ENCODE measurements at places on chromosomes 5 and 9.
A peak's percentile ranks its signal among the peaks of the same experiment; 100 is the strongest.

DNA sequence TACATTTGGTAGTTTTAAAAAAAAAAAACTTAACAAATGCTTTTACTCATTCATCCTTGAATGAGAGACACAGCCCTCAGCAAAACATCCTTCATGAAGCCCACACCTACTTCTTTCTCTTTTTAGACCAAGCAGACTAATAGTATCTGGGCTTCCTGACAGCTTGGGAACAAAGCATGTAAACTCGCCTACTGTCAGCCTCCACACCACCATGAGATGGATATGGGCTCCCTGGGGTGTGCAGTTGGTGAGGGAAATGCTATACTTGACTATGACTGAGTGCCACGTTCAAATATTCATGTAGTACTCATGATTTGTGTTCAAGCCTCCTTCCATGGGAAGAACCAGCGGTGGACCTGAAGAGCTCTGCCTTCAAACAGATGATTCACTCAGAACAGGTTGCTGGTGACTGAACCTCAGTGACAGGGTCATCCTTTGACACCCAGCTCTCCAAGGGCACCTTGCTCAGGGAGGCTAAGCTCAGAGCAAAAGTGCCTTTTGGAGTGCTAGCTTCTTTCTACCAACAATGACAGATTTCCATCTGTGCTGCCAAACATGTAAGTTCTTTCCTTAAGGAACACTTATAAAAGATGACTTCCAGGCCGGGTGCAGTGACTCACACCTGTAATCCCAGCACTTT is 36.8 kb downstream of the SLC22A5 start:
- no peak overlapping the region for H3K27ac ChIP-seq
- DNase-seq = peak; percentile 72
- no peak overlapping the region for H3K4me3 ChIP-seq
- H3K4me1 ChIP-seq = peaks cover 21% of the 10 kb centered on the region
- H3K27me3 ChIP-seq = no peaks in the 10 kb centered on the region

DNA sequence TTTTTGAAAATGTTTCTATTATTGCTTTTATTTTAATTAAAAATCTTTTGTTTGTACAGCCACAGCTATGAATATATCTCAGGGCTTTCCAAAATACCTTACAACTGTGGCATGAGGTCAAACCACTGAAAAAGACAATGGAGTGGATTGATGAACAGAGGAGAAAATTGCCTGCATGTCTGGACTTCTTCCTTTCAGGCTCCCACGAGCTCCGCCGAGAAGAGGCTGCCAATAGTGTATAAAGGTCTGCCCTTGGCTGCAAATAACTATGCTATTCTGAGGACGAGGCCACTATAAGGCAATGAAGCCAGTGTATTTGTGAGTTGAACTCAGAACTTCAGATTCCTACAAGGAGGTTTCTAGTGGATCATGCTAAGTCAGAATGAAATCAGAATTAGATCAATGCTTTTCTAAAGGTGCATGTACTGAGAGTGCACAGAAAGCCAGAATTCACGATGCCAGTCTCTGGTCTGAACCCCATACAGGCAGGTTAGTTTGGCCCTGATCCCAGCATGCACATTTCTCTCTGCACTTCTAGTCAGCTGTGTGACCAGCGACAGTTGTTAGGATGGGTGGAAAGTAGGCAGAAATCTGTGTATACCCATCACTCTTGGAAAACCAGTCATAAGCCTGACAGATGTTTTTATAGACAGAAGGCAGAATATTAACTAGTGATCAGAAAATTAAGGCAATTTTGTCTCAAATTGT is 42.7 kb upstream of the PLPP1 start:
- peak overlapping the region; percentile 34 for H3K27ac ChIP-seq
- DNase-seq = peak; percentile 75
- H3K27me3 ChIP-seq = no peaks in the 10 kb centered on the region

DNA sequence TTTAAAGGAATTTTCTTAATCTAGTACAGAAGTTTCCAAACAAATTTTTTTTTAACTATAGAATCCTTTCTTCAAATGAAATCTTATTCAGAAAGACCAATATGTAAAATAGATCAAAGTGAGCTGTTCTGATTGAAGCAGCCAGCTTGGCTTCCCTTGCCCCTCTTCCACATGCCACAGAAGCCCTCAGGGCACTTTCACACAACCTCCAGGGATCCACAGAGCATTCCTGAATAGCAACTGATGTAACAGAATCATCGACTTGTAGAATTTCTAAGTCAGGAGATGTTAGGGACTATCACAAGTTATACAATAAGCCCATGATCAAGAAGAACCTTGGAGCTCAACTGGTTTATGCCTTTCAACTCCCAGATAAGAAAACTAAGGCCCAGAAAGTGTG is 427.8 kb upstream of the C9orf72 start:
- H3K27me3 ChIP-seq = no peaks in the 10 kb centered on the region
- H3K4me1 ChIP-seq = no peaks in the 10 kb centered on the region
- no peak overlapping the region for H3K27ac ChIP-seq
- no peaks in the 10 kb centered on the region for H3K36me3 ChIP-seq
- no peak overlapping the region for H3K4me3 ChIP-seq

DNA sequence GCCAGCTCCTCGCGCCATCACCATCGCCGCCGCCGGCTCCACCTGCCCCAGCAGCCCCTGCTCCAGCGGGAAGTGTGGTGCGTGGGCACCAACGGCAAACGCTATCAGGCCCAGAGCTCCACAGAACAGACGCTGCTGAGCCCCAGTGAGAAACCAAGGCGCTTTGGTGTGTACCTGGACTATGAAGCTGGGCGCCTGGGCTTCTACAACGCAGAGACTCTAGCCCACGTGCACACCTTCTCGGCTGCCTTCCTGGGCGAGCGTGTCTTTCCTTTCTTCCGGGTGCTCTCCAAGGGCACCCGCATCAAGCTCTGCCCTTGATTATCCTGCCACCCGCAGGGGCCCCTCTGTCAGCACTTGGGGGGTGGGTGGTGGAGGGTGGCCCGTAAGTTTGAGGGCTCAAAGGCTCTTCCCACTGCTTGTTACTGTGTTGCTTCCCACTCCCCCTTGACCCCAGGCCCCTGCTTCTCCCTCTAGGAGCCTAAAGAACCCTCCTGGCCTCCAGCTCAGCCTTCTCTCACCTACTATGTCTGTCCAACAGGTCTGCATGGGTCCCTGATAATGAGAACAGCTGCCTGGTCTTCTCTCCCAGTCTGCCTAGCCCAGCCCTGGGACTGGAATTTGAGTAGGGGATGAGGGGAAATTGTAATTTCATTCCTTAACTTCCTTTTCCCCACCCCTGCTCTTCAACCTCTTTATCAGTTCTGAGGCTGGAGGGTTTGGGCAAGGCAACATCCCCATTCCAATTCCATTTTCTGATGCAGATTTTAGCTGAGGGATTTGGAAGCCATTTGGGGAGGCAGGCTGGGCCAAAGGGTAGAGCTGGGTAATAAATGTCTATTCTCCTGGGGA is 9.0 kb downstream of the RACK1 start:
- H3K4me3 ChIP-seq = no peak overlapping the region
- peaks cover 6% of the 10 kb centered on the region for H3K36me3 ChIP-seq
- no peaks in the 10 kb centered on the region for H3K27me3 ChIP-seq
- H3K27ac ChIP-seq = no peak overlapping the region
- no peak for DNase-seq
- no peaks in the 10 kb centered on the region for H3K4me1 ChIP-seq

GRCh38 chr5:174148721-174149120 is 103.2 kb downstream of the NSG2 start:
- H3K36me3 ChIP-seq = no peaks in the 10 kb centered on the region
- no peaks in the 10 kb centered on the region for H3K27me3 ChIP-seq
- H3K27ac ChIP-seq = no peak overlapping the region
- DNase-seq = no peak
- H3K4me3 ChIP-seq = no peak overlapping the region

DNA sequence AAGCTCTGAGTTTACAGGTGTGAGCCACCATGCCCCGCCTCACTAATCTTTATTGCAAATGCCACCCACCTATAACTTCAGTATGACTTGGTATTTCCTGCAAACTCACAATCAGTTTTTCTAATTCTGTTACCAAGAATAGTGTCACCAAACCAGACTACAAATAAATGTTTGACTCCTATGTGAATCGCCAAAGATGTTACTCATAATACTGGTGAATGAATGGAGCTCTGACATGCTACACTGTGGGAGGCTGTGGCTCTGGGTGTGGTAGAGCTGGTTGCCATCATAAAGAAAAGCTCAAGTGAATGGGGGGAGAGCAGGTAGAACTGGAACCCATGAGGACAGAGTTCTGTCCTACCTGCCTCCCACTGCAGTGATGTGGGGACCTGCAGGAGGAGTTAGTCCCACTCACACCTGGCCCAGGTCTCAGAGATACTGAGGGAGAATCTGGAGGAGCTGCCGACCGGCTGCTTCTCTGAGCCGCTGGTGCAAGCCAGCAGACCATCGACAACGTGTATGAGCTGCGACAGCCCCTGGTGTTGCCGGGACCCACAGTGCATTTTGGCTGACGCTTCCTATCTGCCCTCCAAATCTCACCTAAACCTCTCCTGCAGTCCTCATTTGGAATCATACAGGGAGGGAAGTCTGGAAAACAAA is 95.7 kb downstream of the ENTREP1 start:
- H3K4me3 ChIP-seq = no peak overlapping the region
- DNase-seq = no peak
- H3K27ac ChIP-seq = no peak overlapping the region
- no peaks in the 10 kb centered on the region for H3K27me3 ChIP-seq

DNA sequence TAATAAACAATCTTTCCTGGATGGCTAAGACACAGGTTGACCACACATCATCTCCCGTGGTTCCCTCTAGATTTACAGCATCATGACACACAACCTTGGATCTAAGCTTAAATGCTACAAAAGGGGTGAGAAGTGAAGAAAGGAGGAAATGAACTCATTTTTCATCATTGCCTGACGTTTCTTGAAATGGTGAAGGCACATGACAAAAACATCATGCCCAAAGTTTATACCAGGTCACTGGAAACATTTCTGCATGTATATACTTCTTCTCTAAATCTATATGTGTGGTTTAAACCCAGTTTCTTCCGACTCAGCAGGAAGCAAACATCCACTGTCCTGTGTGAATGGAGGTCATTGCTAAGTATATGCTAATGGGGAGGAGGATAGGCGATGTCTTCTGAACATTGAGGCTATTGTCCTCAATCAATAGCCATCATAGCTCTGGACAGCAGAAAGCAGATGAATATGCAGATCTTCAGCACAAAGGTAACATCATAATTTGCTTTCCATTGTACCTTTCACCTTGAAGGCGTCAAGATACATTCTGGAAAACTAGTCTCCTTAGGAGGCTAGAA is 137.4 kb downstream of the MED27 start:
- no peak overlapping the region for H3K4me3 ChIP-seq
- no peaks in the 10 kb centered on the region for H3K4me1 ChIP-seq
- DNase-seq = no peak
- no peak overlapping the region for H3K27ac ChIP-seq
- peaks cover 5% of the 10 kb centered on the region for H3K36me3 ChIP-seq

- DNase-seq = no peak
- H3K36me3 ChIP-seq = no peaks in the 10 kb centered on the region
- no peaks in the 10 kb centered on the region for H3K27me3 ChIP-seq
- H3K4me3 ChIP-seq = no peak overlapping the region
- no peak overlapping the region for H3K27ac ChIP-seq
- no peaks in the 10 kb centered on the region for H3K4me1 ChIP-seq
Observed at GRCh38 chr5:154345255-154345952, 100.4 kb upstream of the SAP30L start.

- H3K27ac ChIP-seq = no peak overlapping the region
- no peak overlapping the region for H3K4me3 ChIP-seq
- no peaks in the 10 kb centered on the region for H3K36me3 ChIP-seq
- no peak for DNase-seq
- H3K27me3 ChIP-seq = no peaks in the 10 kb centered on the region
- no peaks in the 10 kb centered on the region for H3K4me1 ChIP-seq
Observed at GRCh38 chr9:108525186-108525585, 330.6 kb downstream of the ACTL7B start.

GRCh38 chr5:154394307-154394706 is 51.5 kb upstream of the SAP30L start:
- no peak overlapping the region for H3K27ac ChIP-seq
- H3K27me3 ChIP-seq = no peaks in the 10 kb centered on the region
- no peak for DNase-seq
- no peak overlapping the region for H3K4me3 ChIP-seq
- H3K4me1 ChIP-seq = no peaks in the 10 kb centered on the region

- no peak overlapping the region for H3K4me3 ChIP-seq
- H3K27me3 ChIP-seq = no peaks in the 10 kb centered on the region
- DNase-seq = no peak
- H3K27ac ChIP-seq = no peak overlapping the region
- H3K4me1 ChIP-seq = no peaks in the 10 kb centered on the region
- no peaks in the 10 kb centered on the region for H3K36me3 ChIP-seq
Observed at GRCh38 chr5:112830378-112830777, 30.7 kb upstream of the SRP19 start.

Data from vagina (tissue), 2 donors.